Fibroblast of skin of abdomen (primary cell): ENCODE measurements at places on chromosomes 4 and X.

DNA sequence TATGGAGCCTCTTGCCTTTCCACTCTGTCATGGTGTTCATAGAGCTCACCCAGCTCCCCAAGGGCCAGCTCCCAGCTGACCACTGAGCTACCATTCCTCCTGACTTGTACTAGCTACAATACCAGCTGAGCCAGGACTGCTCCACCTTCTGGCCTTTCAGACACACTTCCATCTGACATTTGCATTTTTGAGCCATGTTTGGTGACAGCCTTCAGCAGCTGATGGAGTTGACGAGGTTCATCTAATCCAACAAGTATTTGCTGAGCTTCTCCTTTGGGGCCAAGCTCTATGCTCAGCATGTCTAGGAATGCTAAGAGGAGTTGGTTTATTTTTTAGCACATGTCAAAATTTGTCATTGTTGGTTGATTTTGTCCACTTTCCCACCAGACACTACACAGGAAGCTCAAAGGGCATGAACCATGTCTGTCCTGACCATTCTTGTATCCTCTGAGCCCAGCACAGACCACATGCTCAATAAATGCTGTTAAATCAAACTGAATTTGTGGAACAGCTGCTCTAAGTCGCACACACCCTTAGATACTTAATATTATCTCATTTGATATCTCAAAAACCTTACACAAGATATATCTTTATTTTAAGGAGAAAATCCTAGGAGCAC lies 142.6 kb upstream of the PPARGC1A start:
- DNase-seq: peak; percentile 9

- DNase-seq: peak; percentile 82
These were observed 2086.8 kb downstream of the ARAP2 start for GRCh38 chr4:34157547-34157946.

DNA sequence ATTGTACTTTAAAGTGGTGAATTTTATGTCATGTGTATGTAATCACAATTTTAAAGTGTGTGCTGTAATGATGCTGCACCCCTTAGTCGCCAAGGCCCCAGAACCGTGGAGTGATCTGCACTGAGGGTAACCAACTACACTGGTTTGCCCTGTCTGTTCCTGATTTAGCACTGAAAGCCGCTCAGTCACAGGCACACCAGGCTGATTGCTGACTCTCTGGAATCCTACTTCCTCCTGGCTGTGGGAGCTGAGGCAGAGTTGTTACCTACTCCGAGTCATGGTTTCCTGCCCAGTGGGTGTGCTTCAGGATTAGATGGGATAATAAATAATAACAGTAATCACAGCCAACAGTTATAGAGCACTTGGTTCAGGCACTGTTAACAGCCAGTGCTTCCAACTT lies 645.4 kb downstream of the BCOR start:
- DNase-seq: no peak

DNA sequence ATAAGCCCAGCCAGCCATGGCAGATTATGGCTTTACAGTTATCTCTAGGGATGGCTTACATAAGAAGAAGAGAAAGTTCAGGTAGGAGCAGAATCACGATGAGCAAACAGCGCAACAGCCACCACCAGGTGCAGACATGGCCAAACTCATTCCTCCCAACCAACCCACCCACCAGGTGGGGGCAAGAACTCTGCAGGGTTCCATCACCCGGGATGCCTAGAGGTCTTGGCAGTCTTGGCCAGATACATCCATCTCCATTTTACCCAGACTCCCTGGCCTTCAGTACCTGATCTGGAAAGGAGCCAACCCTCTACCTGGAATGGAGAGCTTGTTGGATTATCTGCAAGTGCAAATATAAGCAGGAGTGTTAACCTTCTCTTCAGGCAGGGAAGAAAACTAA lies 7.5 kb downstream of the TSC22D3 start:
- DNase-seq: no peak

DNA sequence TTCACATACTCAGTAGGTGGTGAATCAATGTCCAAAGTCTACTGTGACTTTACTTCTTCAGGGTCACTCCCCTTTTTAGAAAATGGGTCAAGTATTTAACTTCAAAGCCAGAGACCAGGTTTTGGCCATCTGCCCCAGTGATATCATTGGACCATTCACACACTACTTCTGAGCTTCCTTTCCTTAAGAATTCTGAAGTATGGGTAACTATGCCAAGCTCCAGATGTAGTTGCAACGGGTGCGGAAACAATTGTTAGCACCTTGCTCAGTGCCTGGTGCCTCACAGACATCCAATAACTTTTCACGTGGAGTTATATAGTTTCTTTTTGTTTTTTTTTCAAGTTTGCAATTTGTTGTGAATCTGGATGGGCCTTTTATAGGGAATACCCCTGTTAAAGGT lies 62.6 kb downstream of the TTC29 start:
- DNase-seq: no peak

DNA sequence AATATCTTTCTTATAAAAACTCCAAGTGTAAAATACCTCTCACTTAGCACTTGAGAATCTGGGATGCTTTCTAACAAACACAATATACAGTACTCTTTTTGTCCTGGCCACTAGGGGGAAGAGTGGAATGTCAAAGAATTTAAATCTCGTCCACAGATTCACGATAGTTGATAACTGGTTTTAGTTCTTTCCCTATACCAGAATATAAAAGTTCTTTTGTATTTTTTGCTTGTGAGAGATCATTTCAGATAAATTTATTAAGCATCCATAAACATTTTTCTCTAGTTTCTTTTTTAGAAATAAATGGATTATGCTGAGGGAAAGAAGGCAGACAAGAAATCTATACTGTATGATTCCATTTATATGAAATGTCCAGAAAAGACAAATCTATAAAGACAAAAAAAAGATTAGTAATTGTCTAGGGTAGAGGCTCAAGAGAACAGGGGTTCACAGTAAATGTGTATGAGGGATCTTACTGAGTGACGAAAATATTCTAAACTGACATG lies 50.4 kb downstream of the MGARP start:
- peak; percentile 60 for DNase-seq

DNA sequence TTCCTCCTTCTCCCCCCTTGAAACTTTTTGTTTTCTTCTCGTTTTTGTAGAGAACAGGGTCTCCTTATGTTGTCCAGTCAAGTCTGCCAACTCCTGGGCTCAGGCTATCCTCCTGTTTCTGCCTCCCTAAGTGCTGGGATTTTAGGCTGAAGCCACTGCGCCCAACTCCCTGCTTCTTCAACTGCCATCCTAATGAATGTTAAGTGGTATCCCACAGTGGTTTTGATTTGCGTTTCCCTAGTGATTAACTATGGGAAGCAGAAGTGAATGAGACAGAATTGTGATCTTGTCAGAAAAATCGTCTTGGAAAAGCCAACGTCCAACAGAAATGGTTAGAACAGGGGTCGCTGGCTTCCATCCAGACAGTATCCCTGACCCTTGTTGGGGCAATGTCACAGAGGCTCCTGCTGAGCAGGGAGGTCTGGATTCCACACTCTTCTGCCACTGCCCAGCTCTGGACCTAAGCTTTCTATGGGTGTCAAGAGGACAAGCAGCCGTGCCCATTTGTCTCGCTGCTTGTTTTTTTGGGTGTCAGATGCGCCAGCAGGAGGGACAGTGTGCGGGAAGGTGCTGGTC lies 869 bp upstream of the ADD1 start:
- DNase-seq: no peak

DNA sequence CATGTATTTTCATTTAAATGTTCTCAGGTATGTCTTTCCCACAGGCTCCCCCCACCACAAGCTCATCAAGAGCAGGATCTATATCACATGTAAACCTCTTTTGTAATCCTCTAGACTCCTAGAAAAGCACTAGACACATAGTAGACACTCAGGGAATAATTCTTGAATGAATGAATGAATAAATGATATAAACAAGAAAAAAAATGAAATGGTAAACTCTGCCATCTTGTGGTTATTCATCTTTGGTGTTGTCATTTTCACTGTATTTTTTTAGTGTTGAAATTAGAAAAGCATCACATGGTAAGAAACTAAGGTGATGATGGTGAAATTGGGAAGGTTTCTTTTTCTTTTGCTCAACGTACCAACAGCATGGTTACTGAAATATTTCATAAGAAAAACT lies 34.2 kb upstream of the C1GALT1C1 start:
- DNase-seq: no peak

- DNase-seq: peak; percentile 64
These were observed 19.2 kb downstream of the PNMA6E start for GRCh38 chrX:153381684-153382532.

DNA sequence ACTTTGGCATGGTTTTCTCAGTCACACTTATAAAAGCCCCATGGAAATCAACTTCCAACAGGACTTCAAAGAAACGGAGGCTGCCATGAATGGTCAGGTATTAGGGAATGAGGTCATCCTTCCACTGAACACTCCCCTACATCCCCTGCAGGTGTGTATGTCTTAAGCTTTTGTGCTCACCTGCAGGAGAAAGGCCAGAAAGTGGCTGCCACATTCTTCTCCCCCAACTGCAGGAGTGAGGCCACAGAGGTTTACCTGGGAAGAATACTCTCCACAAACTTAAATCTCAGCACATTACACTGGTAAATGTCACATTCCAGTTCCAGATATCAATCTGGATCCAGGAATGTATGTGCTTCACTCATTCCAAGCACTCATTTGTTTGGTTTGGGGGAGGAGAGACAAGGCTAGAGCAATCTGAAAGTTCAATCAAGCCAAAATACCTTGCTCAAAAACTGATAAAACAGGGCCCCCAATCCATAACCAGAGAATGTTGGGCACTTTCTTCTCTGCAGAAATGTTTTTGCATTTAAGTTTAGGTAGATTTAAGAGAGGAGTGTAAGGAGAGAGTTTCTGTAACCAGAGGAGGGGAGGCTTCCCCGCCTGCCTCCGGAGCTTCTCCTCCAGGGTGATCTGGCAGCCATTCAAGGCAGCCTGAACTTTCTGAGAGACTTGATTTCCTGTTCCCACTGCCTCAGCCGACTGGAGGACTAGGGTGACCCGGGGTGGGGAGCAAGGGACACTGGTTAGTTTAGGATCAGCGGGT lies 15.4 kb downstream of the FAM9C start:
- DNase-seq: peak; percentile 70

GRCh38 chrX:24577091-24577490 lies 70.1 kb downstream of the PCYT1B start:
- no peak for DNase-seq

- no peak for DNase-seq
These were observed 39.1 kb upstream of the NOCT start for GRCh38 chr4:138976526-138976925.

DNA sequence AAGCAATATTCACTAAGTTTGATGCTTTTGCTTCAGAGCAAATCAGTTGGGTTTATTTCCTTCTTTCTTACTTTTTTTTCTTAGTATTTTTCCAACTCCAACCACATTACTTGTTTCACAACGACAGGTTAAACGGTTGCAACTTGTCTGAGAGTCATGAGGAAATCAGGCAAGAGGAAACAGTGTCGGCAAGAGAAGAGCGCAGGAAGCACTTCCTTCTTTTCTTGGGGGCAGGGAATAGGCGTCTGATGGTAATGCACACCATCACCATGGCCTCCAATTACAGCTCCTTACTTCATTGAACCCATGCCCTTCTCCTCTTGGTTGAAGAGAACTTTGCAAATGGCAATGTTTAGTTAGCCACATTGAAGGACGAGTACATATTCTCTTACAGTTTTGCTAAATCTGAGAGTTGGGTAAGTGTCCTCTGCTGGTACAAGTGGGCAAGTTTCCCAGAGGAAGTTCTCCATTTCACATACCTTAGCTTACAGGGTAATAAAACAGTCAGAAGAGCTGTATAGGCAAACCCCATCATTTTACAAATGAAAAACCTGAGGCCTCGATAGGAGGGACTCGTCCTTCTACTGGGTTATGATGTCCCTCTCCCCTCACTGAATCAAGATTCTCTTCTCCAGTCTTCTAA lies 8.3 kb upstream of the CXCL8 start:
- DNase-seq: no peak

GRCh38 chrX:87755493-87755892 lies 237.9 kb downstream of the KLHL4 start:
- no peak for DNase-seq

DNA sequence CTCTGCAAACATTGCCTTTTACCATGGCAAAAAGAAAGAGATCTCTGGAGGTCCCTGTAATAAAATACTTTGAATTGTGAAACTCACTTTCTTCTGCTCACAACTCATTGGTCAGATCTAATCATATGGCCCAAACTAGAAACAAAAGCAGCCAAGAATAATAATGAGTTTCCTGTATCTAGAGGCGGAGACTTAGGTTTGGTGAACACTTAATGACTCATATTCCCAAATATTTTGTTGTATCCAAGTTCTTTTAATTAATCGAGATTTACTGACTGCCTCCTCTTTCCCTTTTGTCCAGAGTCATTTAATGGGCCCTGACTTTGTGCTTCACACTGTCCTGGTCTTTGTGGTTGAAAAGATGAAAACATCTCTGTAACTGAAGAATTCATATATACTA lies 190.6 kb downstream of the CCSER1 start:
- peak; percentile 92 for DNase-seq

DNA sequence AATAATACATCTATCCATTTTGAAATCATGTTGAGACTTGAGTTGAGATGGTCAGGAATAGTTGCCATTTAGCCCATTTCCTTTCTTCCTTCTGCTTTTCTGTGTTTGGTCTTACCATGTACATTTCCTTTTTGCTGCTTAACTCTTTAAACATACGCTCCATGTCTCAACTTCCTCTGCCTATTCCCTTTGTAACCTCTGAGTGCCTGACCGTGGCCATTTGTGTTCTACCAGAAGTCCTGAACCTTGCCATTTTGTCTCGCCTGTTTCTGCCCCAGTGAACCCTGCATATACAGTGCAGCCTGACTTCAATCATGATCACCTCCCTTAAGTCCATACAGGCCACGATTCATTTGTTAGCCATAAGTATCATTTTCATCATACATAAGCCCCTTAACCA lies 169.0 kb downstream of the RAPGEF2 start:
- no peak for DNase-seq

DNA sequence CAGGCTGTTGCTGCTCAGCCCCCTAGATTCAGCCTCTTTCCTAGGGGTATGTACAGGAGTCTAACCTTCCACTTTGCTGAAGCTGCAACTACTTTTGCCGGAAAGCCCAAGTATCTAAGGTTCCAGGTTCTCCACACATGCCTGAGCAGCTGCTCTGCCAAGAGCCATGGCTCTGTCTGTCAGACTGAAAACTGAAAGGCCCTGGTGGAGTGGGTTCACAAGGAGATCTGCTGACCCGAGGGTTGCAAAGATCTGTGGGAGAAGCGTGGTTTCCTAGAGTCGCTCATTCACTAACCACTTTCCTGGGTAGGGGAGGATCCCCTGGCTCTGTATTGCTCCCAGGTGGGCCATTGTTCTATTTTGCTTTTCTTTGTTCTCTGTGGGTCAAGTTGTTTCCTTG lies 6.0 kb upstream of the PNMA6F start:
- DNase-seq: no peak
